ENCODE measurements at places on chromosomes 2 and 18.
A peak's percentile ranks its signal among the peaks of the same experiment; 100 is the strongest.

DNA sequence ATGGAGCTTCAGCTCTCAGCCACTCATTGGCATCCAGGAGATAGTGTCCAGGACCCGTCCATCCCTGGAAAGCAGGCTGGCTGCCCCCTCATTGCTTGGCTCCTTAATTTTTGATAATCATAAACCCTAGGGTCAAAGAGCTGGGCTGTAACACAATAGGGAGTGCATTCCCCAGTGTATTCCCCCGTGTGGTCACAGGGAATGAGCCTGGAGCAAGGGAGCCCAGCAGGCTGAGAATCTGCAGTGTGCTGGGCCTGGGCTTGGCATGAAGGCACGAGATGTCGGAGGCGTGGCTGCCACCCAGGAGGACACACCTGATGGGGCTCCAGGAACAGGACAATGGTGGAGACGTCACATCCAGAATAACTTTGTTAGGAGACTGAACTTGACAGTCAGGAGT, 18.7 kb downstream of the TPRKB start:
- no peak for DNase-seq

- DNase-seq: peak; percentile 89
Measured at GRCh38 chr2:238155051-238155760, 3.6 kb upstream of the ERFE start.

- no peak for DNase-seq
Measured at GRCh38 chr2:18645315-18645714, 55.9 kb upstream of the NT5C1B start.

- DNase-seq: no peak
Measured at GRCh38 chr2:10534514-10535250, 86.6 kb upstream of the ODC1 start.
